ENCODE measurements at places on chromosomes 11 and 22. TPM values are rescaled to one million over a fixed set of nuclear protein-coding genes. Genes with fewer than 3 reads are reported as not detected.

Gene WNT11
- total RNA-seq: 21.6 TPM

Gene FEN1
- 94.5 TPM for total RNA-seq

Gene TBC1D22A
- 14.1 TPM for total RNA-seq

Gene TBX1
- 15.4 TPM for total RNA-seq

Gene CTSD
- total RNA-seq: 192 TPM

Gene TNNT3
- total RNA-seq: not detected

Gene SERPING1
- total RNA-seq: 22.3 TPM

Gene OR5T2
- total RNA-seq: not detected

Gene DKK3
- total RNA-seq: 55.1 TPM

Gene RBM7
- total RNA-seq: 32.9 TPM

Gene SPDYC
- total RNA-seq: 3.4 TPM

Gene MAPK8IP1
- 38.5 TPM for total RNA-seq

- no peak for DNase-seq
Observed at GRCh38 chr22:20403779-20404140, 9.8 kb downstream of the ZNF74 start.

- DNase-seq: no peak
Observed at GRCh38 chr22:39894554-39895092, 1.1 kb upstream of the ENTHD1 start.

DNA sequence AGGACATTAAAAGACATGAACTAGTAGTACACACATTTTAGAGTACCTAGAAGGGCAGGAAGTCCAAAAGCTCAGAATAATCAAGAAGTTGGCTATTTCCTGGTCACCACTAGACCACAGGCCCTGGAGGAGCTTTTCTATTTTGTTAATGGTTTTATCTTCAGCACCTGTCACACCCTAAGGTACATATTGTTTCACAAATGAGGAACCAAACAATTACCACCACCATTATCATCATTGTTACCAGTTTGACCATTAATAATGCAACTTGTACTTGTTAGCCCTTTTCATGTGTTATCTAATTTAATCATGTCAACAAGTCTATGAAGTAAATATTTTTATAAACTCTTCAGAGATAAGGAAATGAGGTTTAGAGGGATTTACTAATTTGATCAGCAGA is 4.9 kb downstream of the MRPL48 start:
- DNase-seq: no peak

GRCh38 chr11:24623121-24623520 is 126.3 kb downstream of the LUZP2 start:
- no peak for DNase-seq

- peak; percentile 51 for DNase-seq
Observed at GRCh38 chr22:50250555-50251476, at the start of gene HDAC10. TSS of gene HDAC10 (minus strand) at chr22:50251265. CDS start at chr22:50251032, 233 bp downstream.

DNA sequence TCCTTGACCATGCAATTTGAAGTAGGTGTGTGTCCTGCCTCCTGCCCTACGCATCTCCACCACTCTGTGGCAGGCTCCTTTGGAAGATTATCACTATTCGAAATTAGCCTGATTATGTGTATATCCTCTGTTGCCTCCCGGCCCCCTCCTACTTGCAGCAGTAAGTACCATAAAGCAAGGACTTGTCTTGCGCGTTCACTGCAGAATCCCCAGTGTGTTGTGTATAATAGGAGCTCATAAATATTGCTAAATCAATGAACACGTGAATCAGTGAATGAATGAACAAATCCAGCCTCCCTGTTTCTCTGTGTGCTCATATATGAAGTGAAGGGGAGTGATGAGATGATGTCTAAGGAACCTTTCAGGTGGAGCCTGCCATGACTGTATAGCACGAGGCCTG is 210.7 kb downstream of the DBX1 start:
- DNase-seq: no peak

GRCh38 chr11:129855086-129855485 is 39.4 kb downstream of the TMEM45B start:
- DNase-seq: no peak

DNA sequence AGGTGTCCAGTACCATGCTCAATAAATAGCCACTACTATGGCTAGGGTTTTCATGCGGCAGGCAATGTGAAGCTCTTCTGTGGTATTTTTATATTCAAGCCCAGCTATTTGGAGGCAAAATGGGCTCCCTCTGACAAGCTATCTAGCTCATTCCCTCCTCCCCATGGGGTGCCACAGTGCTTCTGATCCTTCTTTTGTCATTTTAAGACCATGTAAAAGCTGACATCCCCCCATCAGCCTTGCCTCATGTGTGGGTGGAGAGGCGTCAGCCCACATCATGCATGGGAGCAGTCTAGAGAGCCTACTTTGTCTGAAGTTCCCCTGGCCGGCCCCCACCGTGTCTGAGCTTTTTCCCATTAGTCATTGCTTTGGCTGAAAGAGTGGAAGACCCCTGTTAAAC is 59.8 kb downstream of the NAV2 start:
- DNase-seq: no peak

GRCh38 chr11:58958500-58958899 is 19.2 kb downstream of the GLYATL1 start:
- DNase-seq: no peak

DNA sequence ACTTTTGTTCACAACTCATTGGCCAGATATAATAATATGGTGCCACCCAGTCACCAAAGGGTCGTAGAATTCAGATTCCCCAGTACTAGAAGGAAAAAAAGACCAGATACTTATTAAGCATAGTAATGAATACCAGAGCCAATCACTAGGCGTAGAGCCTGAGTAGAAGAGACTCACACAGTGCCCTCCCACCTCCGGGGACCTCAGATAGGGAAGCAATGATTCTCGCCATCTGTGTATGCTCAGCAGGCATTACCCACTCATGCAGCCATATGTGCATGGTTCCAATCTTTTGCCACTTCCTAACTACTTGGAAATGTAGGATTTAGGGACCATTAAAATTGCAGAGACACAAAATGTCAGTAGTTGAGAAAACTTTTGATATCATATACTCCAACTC is 85.3 kb downstream of the C11orf87 start:
- peak; percentile 10 for DNase-seq

GRCh38 chr11:75351541-75351790 is at the start of gene ARRB1:
TSS of gene ARRB1 (minus strand) at chr11:75351661. CDS start at chr11:75351607, 54 bp downstream.
- DNase-seq: peak; percentile 58

DNA sequence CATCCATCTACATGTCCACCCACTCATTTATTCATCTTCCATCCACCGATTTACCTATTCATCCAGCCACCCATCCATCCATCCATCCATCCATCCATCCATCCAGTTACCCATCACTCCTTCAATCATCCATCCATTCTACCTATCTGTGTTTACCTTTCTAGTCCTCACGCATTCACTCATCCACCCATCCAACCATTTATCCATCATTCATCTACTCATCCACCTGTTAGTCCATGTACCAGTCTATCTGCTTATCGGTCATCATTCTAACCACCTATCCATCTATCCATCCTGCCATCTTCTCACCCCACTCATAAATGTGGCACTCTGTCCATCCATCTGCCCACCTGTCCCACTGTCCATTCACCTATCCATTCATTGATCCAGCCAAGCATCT is 21.9 kb upstream of the MYEOV start:
- no peak for DNase-seq

GRCh38 chr22:37409031-37409430 is 18.2 kb downstream of the ELFN2 start:
- no peak for DNase-seq

DNA sequence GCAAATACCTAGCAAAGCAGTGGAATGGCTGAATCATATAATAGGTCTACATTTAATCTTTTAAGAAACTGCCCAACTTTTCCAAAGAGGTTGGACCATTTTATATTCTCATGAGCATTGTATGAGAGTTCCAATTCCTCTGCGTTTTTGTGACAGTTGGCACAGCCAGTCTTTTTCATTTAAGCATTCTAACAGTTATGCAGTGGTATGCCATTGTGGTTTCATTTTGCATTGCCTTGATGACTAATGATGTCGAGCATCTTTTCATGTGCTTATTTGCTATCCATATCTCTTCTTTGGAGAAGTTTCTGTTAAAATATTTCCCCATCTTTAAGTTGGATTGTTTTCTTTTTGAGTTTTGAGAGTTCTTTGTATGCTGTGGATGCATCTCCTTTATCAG is 38.7 kb downstream of the EIF3F start:
- DNase-seq: no peak

GRCh38 chr22:20517422-20517821 is 10.0 kb downstream of the MED15 start:
- DNase-seq: no peak

DNA sequence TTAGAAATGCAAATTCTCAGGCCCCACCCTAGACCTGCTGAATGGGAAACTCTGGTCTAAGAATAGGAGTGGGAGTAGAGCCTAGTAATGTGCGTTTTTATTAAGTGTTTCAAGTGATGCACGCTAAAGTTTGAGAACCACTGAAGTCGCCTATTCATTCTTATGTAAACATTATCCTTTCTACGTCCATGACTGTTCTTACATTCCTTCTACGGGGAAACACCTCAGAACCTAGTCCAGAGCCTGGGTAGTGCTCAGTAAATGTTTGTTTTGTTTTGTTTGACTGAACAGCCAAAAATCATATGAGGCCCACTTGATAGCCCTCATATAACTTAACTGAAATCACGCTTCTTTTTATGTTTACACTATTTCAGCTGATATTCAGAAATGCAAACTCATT is 29.8 kb downstream of the VSIG10L2 start:
- DNase-seq: no peak

- DNase-seq: no peak
Observed at GRCh38 chr11:19573666-19574065, 139.0 kb upstream of the NAV2 start.

DNA sequence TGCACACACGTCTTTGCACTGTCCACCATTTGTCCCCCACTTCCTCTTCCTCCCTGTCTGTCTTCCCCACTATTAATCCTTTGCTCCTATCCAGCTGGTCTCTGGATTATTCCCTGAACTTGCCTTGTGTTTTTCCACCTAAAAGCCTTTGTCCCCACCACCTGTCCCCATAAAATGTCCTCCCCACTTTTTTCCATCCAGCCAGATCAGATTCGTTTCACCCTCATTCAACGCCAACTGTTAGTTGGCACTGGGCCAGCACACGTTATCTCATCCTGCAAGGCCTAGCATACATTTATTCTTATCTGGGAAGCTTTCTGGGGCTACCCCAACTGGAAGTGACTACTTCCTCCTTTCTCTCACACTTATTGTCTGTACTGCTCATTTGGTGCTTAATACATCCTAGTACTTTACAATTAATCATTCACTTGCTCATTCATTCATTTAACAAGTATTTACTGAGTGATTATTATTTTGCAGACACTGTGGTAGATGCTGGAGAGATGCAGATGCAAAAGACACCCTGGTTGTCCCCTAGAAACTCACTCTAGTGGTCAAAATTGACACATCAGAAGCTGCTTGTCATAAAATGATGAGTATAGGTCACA is 96.2 kb downstream of the RASSF10 start:
- no peak for DNase-seq

GRCh38 chr22:48636746-48637145 is 1190.9 kb downstream of the BRD1 start:
- DNase-seq: no peak

DNA sequence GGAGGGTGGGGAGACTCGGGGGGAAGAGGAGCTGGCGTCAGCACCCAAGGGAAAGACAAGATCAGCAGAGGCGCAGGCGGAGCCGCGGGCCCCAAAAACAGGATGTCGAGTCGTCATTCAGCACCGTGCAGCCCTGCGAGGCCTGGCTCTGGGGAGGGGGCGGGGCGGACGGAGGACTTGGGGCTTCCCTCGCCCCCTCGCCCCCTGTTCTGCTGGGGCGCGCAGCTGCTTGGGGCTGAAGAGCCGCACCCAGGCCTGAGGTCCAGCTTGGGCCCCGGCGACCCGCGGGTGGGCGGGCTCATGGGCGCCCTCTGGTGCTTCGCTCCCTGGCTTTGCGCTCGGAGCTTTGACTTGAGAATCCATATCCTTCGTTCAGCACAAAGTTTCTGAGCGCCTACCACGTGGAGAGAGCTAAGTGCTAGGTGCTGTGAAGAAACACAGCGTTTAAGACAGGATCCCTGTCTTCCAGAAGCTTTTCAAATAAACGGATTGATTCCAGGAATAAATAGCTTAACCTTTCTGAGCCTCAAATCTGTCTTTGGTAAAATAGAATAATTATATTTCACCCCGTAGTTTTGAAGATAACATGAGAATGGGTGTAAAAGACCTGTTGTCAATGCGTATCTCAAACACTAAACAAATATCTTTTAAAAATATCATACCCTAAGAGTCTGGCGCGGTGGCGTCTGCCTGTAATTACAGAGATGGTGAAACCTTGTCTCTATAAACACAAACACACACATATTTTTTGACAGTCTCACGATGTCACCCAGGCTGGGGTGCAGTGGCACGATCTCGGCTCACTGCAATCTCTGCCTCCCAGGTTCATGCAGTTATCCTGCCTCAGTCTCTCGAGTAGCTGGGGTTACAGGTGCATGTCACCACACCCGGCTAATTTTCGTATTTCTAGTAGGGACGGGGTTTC is 929 bp upstream of the RHOG start:
- peak; percentile 82 for DNase-seq

DNA sequence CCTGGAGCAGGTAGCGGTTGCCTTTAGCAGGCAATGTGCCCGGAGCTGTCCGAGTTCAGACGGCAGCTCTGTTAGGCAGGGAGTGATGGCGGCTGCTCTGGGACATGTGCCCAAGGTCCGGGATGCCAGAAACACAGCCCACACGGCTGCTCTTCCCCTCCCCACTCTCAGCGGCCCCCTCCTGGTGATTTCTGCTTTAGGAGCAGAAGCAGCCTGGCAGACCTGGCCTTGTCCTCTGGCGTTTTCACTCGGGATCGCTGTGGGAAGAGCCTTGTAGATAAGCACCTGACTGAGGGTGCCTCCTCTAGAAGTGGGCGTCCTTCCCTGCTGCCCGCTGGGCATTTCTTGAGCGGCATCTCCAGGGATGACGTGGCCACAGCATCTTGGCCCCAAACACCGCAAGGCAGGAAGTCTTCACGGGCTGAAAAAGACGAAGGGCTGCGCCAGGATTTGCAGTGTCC is 392.2 kb downstream of the TBC1D22A start:
- peak; percentile 95 for DNase-seq

- DNase-seq: no peak
Observed at GRCh38 chr11:62601122-62601371, 618 bp downstream of the MTA2 start.

- DNase-seq: no peak
Observed at GRCh38 chr11:62140304-62141110, 16.7 kb downstream of the INCENP start.

GRCh38 chr22:23850136-23850611 is 7.5 kb upstream of the SLC2A11 start:
- no peak for DNase-seq

DNA sequence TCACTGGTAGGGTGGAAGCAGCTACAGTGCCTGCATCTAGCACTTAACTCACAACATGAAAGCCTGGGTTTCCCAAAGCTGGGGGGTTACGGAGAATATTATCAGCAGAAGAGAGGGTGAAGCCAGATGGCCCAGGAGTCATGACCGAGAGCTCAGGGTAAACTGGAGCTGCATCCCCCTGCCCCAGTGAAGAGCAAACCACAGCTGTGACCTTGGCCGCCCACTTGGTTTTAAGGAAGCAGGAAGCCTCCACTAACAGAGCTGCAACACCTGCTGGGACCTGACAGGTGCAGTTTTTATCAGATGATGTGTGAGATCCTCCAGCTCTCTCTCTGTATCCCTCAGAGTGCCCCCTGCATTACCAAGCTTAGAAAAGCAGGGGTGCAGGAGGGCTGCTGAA is 20.9 kb downstream of the TCP11L1 start:
- DNase-seq: no peak
